Esophagus mucosa (tissue), 1 donor: ENCODE measurements at places on chromosomes 4 and X. TPM values are rescaled to one million over a fixed set of nuclear protein-coding genes. Genes with fewer than 3 reads are reported as not detected.

The EVC gene
- 5.8 TPM for total RNA-seq

The HAUS7 gene
- total RNA-seq, result 16.6 TPM

The PPM1K gene
- total RNA-seq, result 7.7 TPM

The CYBB gene
- total RNA-seq, result 2.4 TPM

The PITX2 gene
- total RNA-seq, result 2.1 TPM

The IL2 gene
- total RNA-seq, result not detected

The LNX1 gene
- total RNA-seq, result 23.8 TPM

DNA sequence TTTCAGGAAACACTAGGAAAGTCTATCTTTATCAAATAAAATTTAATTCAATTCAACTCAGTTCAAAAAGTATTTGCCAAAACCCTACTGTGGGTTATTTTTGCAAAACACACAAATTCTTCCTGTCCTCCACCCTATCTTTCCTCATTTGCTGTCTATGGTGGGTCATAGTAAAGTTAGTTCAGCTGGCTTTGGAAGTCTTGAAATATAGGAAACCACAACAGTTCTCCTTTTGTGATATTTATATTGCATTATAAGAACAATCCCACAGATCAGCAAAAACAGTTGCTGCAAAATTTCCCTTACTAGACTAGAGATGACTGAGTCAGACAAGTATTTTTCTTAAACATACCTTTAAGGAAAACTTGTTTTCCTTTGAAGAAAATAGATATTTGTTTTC is 22.2 kb downstream of the CYBB start:
- no peak for ATAC-seq

DNA sequence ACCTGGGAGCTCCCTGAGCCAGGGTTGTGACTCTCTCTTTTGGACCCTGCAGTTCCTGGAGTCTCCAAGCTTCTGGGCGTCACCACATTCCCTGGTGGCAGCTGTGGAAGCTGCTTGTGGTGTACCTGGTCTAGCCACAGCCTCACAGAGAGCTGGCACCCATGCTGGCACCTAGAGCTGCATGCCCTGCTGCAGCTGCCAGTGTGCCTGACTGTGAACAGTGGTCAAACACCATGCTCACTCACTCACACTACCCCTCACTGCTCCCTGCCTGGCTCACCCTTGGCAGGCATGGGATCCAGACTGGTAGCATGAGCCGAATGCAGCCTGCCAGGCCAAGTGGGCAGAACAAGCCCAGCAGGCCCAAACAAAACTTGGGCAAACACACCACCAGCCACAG is 66.6 kb downstream of the NAA11 start:
- no peak for ATAC-seq

DNA sequence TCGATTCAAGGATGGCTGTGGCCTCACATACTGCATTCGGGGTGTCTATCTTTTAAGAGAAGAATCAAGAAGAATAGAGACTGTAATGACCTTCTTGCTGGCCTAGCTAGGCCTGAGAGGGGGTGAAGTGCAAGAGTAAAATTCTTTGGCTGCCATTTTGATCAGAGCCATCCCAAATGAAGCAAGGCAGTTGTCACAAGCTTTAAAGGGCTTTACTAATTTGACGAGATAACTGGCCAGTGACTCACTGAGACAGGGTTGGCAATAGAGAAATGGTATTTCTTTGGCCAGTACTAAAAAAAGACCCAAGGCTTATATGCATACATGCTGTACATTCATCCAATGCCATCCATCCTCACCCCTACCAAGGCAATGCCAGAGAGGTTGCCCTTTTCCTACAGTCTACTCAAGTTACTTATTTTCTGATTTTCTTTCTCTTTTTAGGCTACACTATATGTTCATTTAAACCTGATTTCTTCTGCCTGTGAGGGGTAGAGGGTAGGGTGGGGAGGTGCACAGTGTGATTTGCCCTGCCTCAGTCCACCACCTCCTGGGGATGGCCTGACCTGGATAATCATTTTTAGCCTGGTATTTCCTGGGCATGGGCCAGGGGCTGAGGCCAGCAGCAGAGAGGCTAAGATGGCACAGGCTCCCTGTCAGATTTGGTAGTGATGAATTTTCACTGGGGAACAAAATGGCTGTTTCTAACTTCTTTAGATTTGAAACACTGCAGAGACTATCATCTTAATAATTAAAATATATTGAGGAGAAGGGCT is 32.2 kb downstream of the ATG4A start:
- ATAC-seq, result no peak

DNA sequence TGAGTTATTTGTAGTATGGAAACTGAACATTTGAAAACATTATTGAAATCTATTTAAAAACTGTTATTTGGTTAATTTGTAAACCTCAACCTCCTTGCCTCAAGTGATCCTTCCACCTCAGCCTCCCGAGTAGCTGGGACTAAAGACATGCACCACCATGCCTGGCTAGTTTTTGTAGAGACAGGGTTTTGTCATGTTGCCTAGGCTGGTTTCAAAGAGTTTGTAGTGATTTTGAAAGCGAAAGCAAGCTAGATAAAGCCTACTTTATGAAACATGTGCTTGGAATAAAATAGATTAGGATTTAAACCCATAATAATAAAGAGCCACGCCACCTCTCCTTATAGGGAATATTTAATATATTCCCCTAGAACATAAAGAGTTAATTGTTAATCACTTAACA is 23.5 kb downstream of the ARSJ start:
- no peak for ATAC-seq

- no peak for ATAC-seq
Observed at GRCh38 chr4:150023489-150023888, 54.8 kb upstream of the DCLK2 start.

- ATAC-seq, result no peak
Observed at GRCh38 chrX:53713987-53714579, 27.6 kb upstream of the HUWE1 start.

DNA sequence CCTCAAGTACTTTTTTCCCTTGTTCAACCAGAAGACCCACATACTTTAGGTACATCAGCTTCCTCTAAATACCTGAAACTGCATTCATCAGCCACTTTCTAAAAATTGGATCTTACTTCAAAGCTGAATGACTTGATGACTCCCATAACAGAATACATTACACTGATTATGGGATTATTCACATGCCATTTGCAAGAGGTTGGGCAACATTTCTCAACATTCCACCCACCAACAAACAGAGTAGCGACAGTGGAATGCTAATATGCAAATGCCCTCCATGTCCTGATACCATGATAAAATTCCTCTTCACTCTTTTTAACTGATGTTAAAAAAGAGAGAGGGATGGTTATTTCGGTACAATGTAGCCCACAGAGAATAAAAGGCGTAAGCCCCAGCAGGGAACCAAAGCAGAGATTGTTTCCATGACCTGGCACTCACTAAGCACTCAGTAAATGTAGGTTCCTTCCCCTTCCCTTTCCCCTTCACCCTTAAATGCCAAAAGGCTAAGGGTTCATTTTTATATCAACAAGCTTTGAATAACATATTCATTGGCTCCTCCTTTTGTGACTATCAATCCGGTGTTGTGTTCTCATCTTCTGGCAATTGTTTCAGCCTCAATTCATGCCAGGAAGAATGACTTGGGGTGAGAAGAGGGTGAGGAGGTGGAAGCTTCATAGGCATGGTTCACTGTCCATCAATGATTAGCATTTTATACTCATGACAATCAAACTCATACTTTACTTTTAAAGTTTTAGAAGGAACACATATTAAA is 317.2 kb downstream of the DHX15 start:
- ATAC-seq, result peak; percentile 36

- no peak for ATAC-seq
Observed at GRCh38 chr4:106486533-106486932, 118.0 kb upstream of the GIMD1 start.

- peak; percentile 60 for ATAC-seq
Observed at GRCh38 chrX:49754233-49754857, 58.6 kb upstream of the PAGE1 start.

- no peak for ATAC-seq
Observed at GRCh38 chrX:17679820-17680219, 57.5 kb upstream of the SCML1 start.

- ATAC-seq, result no peak
Observed at GRCh38 chr4:153314915-153315314, 29.6 kb upstream of the MND1 start.

DNA sequence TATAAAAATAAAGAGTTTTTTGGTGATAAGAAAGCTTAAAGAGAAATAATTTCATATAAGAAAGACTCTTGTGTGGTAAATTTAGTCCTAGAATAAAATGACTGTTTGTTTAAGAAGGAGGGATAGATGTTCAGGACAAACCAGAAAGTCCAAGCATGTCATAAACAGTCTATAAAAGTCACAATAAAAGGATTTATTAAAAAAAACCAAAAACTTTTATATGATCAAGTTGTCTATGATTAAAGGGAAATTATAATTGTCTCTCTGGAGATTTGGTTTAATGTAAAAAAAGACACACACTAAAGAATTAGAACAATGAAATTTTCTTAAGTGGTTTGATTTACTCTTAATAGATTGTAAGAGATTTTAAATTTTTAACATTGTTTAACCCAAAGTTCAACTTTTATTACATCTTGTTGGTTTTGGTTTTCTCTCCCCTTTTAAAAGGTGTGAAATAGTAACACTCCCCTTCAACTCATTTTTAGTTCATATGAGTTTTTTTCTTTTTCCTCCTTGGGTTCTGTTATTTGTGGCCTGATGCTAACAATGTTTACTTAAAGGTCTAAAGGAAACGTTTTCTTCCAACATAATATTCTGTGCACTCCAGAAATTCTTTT is 89.7 kb downstream of the PDHA2 start:
- no peak for ATAC-seq

GRCh38 chrX:283115-283845 is 2.1 kb downstream of the PLCXD1 start:
- peak; percentile 97 for ATAC-seq

DNA sequence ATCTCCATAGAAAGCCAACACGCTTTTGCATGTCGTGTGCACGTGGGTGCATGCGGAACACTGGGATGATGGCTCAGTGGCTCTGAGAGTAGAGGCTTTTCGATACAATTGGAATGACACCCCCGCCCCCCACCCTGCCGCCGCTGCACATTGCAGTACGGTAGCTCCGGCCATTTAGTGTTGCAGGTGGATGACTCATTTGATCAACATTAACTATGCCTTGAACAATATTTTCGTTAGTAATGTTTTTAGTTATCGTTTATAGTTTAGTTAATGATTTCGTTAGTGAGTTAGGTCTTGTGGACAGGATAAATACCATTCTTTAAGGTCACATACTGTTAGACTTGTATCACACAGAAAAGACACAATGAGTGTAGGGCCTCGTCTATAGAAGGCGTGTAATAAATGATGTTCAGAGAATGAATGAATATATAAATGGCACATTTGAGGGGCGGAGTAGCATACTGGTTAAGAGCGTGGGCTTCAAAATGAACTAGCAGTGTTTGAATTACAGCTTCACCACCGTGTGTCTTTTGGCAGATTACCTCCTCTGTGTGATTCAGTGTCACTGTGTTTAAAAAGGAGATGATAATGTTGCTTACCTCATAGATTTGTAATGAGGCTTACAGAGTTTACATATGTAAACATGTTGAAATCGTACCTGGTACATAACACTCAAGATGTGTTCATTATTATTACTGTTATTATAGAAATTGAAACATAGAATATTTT is 67.2 kb upstream of the TENM3 start:
- ATAC-seq, result no peak

DNA sequence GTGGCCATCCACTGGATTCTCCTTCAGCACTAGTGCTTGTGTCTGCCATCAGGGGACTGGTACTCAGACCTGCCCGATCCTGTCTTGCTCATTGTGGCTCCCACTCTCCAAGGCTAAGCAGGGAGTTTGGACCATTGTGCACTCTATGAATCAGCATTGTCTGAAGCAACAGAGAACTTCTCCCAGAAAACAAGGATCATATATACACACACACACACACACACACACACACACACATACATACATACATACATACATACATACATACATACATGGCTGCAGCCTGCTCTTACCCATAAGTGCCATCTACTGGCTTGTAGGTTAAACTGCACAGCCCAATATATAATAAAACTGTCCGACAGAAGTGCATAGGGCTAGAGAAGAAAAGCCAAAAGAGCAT is 345.3 kb upstream of the LCORL start:
- ATAC-seq, result peak; percentile 84

DNA sequence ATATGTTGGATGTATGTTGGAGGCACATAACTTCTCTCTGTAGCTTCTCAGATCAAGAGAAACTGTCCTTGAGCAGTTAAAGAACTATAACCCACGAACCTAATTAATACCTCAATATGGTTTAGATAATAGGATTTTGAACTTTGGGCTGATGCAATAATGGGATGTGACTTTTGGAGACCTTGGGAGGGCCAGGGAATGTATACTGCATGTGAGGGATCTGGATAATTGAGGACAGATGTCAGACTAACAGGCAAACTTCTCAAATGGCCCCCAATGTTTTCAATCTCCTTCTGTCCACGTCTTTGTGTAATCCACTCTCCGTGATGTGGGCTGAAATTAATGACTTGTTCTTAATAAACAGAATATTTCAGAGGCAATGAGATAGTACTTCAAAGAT is 202.2 kb upstream of the FAT4 start:
- ATAC-seq, result no peak

DNA sequence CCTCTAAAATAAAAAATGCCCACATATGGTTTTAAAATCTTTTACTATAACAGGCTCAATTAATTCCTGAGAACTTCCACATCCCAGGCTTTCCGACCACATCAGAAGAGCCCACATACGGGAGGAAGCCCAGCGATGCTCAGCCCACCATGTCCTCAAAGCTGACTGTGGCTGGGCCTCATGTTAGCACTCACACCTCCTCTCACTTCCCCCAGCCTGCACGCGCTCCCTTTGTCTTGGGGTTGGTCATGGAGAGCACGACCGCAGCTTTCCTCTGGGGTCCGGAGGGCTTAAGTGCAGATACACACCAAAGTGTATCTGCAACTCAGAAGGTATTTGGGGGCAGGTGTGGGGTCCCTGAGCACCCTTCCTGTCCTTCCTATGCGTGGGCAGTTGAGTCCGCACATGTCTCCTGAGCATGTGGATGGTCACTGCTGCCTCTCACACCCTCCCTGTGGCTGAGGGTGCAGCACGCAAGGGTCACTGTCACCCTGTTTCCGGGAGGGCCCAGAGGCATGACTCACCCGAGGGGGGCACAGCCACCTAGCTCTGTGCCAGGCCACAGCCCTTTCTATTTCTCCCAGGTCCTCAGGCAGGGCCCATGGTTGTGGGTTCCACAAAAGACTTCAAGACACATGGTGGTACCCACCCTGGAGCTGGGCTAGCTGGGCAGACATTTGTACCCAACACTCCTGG is 21.2 kb downstream of the WDR1 start:
- no peak for ATAC-seq

- peak; percentile 42 for ATAC-seq
Observed at GRCh38 chrX:120791013-120791643, 84.5 kb downstream of the CT47B1 start.

DNA sequence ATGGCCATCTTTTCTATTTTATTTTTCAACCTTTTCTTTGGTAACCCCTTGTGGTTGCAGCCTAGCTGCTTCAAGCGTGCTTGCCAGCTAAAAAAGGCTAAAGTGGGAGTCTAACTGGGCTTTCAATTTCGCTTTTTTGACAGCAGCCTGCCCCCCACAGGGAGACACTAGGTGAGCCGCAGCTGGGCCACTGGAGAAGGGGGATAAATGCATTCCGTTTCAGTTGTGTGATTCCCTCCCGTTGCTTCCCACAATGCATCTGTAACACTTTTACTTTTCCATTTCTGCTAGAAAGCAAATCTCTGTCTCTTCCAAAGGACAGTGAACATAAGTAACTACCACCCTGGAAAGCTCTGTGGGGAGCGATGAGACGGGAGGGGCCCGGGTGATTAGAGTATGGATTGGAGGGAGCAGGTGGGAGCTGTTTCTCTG is 86.3 kb upstream of the RAPGEF2 start:
- no peak for ATAC-seq

GRCh38 chrX:106649523-106650428 is 38.0 kb downstream of the RADX start:
- ATAC-seq, result no peak
